ENCODE measurements at places on chromosomes 2 and 18. TPM values are rescaled to one million over a fixed set of nuclear protein-coding genes. Genes with fewer than 3 reads are reported as not detected.

- H3K27ac ChIP-seq = no peak overlapping the region
- no peaks in the 10 kb centered on the region for H3K27me3 ChIP-seq
- H3K36me3 ChIP-seq = no peaks in the 10 kb centered on the region
- peaks cover 4% of the 10 kb centered on the region for H3K4me1 ChIP-seq
These were observed 184.2 kb upstream of the ZEB2 start for GRCh38 chr2:144703852-144704708.

DNA sequence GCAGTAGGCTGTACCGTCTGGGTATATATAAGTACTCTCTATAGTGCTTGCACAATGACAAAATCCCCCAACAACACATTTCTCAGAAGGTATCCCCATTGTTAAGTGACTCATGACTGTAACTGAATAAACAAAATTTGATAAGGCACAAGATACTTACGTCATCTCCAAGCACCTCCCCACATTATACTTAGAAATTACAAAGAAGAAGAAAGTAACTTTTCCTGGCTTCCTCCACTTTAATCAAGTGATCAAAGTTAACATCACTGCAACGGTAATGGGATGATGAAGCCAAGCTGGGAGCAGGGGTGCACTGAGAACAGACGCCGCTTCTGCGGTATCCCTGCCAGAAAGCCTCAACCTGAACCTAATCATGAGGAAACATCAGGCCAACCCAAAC is 9.7 kb downstream of the TNS1 start:
- no peak for DNase-seq
- no peaks in the 10 kb centered on the region for H3K27me3 ChIP-seq
- H3K4me3 ChIP-seq = peak overlapping the region; percentile 44
- peak overlapping the region; percentile 31 for H3K27ac ChIP-seq
- peaks cover 78% of the 10 kb centered on the region for H3K4me1 ChIP-seq
- peaks cover 15% of the 10 kb centered on the region for H3K36me3 ChIP-seq

GRCh38 chr2:55052129-55053061 is 2.1 kb upstream of the RTN4 start:
- peak overlapping the region; percentile 99 for H3K27ac ChIP-seq
- H3K4me3 ChIP-seq = peak overlapping the region; percentile 96
- H3K27me3 ChIP-seq = no peaks in the 10 kb centered on the region
- no peaks in the 10 kb centered on the region for H3K36me3 ChIP-seq
- peaks cover 12% of the 10 kb centered on the region for H3K4me1 ChIP-seq
- no peak for DNase-seq

LOXL3 gene
- 16.6 TPM for total RNA-seq

MITD1 gene
- 25.9 TPM for total RNA-seq

XDH gene
- total RNA-seq = not detected

XIRP2 gene
- not detected for total RNA-seq
